GM06990 (cell line): ENCODE measurements at places on chromosomes 4 and X.
A peak's percentile ranks its signal among the peaks of the same experiment; 100 is the strongest.

DNA sequence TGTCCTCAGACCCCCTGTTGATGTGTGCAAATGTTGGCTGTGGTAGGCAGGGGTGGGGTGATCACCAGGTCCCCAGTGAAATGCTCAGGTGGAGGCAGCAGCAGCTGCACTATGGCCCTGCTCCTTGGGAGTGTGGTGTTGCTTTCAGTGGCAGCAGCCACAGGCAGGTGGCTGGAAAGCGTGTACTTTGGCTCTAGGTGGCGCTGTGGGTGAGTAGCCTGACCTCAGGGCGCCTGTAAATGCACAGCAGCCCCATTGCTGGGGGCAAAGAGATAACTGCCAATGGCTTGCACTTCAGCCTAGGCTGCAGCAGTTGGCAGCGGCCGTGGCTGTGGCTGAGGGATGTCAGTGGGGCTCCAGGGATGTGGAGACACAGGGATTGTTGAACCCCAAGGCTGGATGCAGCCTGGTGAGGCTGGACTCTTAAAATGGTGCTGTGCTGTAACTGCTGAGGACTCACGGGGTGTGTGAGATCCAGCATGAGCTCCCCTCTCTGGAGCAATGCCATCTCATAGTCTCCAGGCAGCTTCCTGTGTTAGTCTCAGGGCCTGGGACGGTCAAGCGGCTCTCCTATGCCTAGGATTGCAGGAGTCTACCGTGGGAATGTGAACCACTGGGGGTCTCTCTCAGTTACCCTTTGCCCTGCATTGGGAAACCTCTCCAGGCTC, 421.7 kb upstream of the HTR2C start:
- no peak for DNase-seq

- peak; percentile 20 for DNase-seq
Observed at GRCh38 chr4:142846729-142847596, 862 bp upstream of the INPP4B start.

- DNase-seq = no peak
Observed at GRCh38 chr4:74474345-74475090, 29.6 kb downstream of the AREG start.

GRCh38 chr4:11429699-11430045, 978 bp upstream of the HS3ST1 start:
- DNase-seq = no peak

GRCh38 chrX:118579417-118579816, 83.8 kb downstream of the DOCK11 start:
- DNase-seq = no peak
